ENCODE measurements at places on chromosomes 5 and 9. TPM values are rescaled to one million over a fixed set of nuclear protein-coding genes. Genes with fewer than 3 reads are reported as not detected.

Gene LCN15
- total RNA-seq = not detected

Gene GFI1B
- not detected for total RNA-seq

Gene PTGDS
- 18.4 TPM for total RNA-seq

Gene HAVCR2
- total RNA-seq = 0.88 TPM

Gene ZBTB5
- total RNA-seq = 10.6 TPM

Gene SARDH
- 0.12 TPM for total RNA-seq

Gene SHLD3
- total RNA-seq = 1.5 TPM

Gene NPR2
- total RNA-seq = 1.3 TPM

Gene NRARP
- 20.4 TPM for total RNA-seq

Gene SLC25A48
- total RNA-seq = 0.32 TPM

Gene AGXT2
- total RNA-seq = not detected

Gene TNFSF15
- 1.7 TPM for total RNA-seq

Gene EPB41L4A
- total RNA-seq = 35.1 TPM

Gene RAB3C
- total RNA-seq = 1.8 TPM

Gene SPINK7
- total RNA-seq = 138 TPM

Gene TMEM203
- total RNA-seq = 24.8 TPM

Gene CCNB1
- 80.3 TPM for total RNA-seq

Gene MPDZ
- total RNA-seq = 2.2 TPM

Gene KIF27
- total RNA-seq = 2.5 TPM

All from esophagus mucosa (tissue), 1 donor.